ENCODE measurements at places on chromosomes 5 and 9.

DNA sequence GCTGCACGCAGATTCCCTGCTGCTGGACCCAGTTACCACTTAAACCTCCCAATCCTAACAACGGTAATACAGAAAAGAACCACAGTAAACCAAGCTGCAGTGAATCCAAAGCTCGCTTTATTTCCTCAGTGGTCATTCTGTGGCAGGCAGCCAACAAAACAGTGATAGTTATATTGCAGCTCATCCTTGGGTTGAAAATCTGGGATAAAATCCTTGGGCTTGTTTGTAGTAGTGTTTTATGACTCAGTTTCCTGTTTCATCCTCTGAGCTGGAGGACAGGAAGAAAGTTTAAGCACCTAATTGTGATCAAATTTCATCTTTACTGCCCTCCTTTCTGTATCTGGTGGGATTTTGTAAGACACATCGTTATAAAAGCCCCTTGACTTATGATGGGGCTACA, 31.4 kb downstream of the HMGCR start:
- no peak for DNase-seq

- no peak for DNase-seq
These were observed 6.9 kb downstream of the GM2A start for GRCh38 chr5:151259931-151260330.

DNA sequence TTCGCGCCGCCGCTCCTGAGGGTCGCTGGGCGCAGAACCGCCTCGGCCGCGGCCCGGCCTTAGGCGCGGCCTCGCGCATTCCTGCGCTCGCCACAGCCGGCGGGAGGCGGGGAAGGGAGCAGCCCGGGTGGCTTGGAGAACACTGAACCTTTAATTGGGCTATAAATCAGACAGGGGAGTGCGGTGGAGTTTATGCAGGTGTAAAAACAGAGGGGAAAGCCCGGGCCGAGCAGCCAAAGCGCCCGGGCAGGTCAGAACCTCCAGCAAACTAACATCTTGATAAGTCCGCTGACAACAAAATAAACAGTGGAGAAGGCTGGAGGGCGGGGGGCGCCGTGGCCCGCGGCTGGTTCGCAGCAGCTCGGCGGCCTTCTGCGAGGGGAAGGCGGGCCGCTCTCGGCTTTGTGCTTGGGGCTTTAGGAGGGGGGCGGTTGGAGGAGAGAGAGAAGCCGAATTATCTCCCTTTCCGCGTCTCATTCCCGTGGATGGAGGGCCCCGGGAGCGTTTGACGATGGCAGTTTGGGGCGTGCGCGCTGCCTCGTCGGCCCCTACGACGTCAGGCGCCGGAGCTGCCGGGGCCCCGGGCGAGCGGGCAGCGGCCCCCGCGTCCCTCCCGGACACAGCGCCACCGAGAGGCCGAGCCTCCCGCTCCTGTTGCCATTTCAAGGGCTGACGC, 11.3 kb downstream of the FOXD1 start:
- DNase-seq, result no peak

- no peak for DNase-seq
These were observed 504.3 kb downstream of the AGTPBP1 start for GRCh38 chr9:85237478-85237877.

DNA sequence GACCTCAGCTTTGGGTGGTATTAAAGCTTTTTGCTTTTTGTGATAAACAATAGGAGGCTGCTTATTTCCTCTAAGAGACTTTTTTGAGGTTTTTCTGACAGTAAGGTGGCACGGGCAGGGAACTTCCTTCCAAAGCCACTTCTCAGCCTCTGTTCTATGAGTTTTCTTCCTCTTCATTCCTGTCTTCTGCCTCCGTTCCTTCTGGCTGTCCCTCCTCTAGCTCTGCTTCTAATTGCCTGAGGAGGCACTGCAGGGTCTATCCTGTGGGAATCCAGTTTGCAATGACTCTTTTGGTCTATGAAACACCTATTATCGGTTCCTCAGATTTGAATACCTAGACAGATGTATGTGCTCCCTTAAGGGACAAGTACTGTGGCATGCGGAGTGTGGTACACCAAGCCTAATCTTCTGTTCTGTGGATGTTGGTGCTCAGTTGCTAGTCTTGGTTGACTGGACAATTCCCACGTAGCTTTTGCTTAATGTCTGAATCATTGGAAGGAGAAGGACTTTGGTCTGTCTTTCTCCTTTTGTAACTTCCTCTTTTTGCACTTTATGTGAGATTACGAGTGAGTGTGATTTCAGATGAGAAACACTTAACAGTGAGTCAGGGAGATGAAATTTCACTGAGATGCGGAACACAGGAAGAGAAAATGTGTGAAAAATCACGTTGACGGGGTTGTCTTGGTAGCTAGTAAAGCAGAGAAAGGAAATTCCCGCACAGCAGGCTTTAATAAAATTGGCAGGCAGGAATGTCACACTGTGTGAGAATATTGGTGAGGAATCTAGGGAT, 305.2 kb downstream of the EFNA5 start:
- DNase-seq, result no peak

DNA sequence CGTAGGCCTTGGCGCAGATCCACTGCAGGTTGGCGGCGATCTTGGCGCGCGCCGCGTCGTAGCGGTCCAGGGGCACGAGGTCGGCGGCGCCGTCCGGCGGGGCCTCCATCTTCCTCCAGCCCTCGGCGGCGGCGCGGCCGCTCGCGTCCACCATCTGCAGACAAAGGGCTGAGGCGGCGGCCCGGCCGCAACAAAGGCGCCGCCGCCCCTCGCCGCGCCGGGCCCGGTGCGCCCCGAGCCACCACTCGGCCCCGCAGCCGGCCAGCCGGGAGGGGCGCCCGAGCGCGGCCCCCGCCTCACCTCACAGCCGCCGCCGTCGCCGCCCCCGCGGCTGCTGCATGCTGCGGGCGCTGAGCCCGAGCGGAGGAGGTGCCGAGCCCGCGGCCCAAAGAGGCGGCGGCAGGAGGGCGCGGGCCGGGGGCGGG, 328 bp downstream of the CAMSAP1 start:
- no peak for DNase-seq

Measured in stimulated activated CD4-positive, alpha-beta T cell treated with anti-CD3 and anti-CD28 coated beads, Interleukin-12 subunit alpha, Interleukin-12 subunit beta, amount 100 ng/mL, for 48 hours (primary cell).